Dorsolateral prefrontal cortex (tissue), 122 donors: ENCODE measurements at places on chromosomes 3 and 15.

DNA sequence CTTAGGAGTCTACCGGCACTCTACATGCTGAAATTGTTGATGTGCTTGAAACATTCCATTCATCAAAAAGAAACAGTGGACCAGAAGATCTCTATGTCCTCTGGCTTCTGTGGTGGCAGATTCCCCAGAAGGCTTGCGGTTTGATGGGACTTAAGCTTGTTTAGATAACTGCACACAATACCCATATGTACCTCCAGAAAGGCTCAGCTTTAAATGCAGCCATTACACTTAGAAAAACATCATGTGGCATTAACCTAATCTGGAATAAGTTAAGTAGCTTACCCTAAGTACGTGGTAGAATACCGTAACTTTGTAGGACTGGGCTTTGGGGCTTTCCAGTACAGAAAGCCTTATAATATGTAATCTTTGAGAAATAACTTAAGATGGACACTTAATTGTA is 187.3 kb downstream of the RBMS3 start:
- DNase-seq, result no peak

- DNase-seq, result no peak
These were observed 56.0 kb downstream of the KAT2B start for GRCh38 chr3:20096135-20096685.

DNA sequence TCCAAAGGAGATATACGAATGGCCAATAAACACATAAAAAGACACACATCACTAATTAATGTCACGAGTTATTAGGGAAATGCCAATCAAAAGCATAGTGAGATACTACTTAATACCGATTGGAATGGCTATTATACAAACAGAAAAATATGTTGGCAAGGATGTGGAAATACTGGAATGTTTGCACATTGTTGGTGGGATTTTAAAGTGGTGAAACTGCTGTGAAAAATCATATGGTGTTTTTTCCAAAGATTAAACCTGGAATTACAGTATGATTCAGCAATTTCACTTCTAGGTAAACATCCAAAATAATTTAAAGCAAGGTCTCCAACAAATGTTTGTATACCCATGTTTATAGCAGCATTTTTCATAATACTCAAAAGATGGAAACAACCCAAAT is 765.5 kb downstream of the VGLL3 start:
- DNase-seq, result no peak

DNA sequence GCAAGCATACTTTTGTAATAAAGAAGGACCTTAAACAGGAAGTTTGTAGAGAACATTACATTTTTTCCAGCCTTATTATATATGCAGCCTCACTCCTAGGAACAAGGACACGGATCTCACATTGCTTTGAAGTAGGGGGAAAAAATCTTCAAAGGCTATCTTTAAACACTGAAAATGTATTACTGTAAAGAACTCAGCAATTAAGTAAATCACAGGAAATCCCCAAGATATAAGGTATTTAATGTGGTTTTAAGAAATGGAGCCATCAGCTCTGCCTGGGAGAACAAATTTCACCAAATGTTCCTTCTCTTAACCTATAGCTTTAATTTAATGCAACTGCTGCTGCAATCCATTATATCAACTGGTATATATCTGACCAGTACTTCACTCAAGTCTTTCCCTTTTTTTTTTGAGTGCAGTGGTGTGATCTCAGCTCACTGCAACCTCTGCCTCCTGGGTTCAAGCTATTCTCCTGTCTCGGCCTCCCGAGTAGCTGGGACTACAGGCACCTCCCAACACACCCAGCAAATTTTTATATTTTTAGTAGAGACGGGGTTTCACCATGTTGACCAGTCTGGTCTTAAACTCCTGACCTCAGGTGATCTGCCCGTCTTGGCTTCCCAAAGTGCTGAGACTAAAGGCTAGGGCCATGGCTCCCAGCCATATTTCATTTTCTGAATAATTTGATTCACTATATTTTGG is 2.8 kb downstream of the BTLA start:
- no peak for DNase-seq

DNA sequence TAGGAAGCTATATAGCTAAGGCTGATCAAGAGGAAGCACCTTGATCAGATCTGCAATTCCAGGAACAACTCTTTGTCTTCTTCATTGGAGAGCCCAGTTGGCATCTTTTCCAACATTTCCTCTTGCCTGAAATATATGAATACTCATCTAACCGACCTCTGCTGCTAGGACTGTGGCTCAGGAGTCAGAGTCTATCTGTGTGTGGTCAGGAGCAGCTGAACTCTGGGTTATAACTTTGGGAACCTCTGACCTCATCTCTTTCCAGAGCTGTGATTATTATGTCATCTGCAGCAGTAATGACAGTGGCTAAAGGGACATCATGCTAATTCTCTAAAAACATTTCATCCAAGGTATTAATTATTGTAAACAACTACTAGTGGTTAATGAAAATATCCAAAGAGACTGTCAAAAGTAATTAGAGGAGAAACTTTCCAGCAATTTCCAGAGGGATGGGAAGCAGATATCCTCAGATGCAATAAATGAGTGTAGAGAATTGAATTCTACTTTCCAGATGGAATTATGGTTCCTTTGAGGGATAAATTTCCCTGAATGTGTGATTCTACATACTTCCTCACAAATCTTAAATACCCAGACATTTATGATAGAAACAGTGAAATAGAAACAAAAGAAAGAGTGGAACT is 11.5 kb upstream of the SPINK8 start:
- no peak for DNase-seq

- no peak for DNase-seq
These were observed 37.2 kb downstream of the WHAMM start for GRCh38 chr15:82846621-82847020.

- no peak for DNase-seq
These were observed 125.2 kb downstream of the CNTN3 start for GRCh38 chr3:74489050-74489792.

GRCh38 chr15:40029979-40030893 is 8.7 kb downstream of the SRP14 start:
- no peak for DNase-seq

DNA sequence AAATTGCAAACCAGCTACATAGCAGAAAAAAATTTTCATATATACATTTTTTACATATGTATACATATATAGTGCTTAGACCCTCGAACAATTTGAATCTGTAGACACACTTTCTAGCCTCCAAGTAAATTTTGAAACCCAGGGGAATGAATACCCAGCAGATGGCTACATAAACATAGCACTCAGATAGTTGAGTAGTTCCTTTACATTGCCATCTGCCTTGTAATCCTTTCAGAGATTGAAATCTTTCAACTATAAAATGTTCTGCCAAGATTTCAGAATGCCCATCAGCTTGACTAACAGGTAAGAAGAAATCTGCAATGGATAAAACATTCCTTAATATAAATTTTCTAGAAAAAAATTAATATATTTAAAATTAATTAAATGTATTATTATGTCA is 1333.5 kb upstream of the CADM2 start:
- DNase-seq, result no peak
